Activated CD8-positive, alpha-beta memory T cell treated with anti-CD3 and anti-CD28 coated beads for 1 hour (primary cell): ENCODE measurements at places on chromosomes 12 and 14.

- no peak for DNase-seq
These were observed 473.5 kb downstream of the ETNK1 start for GRCh38 chr12:23098517-23098916.

DNA sequence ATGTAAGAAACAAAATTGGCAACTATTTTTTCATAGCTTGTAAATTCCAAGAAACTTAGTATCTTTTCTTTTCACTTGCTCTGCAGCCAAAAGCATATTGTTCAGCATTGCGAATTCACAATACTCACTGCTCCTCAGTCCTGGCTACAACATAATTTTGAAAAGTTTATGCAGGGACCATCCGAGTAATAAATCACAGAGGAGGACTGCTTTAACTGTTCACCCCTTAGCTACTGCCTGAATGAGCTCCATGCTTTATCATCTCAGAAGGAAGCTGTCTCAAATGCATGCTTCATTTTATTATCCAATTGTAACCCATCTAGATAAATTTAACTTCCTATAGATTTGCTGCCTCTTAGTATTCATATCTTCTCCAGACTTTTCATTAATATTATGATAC, 827.8 kb downstream of the DIO2 start:
- DNase-seq, result no peak

GRCh38 chr14:57346741-57347140, 43.6 kb upstream of the NAA30 start:
- DNase-seq, result no peak

DNA sequence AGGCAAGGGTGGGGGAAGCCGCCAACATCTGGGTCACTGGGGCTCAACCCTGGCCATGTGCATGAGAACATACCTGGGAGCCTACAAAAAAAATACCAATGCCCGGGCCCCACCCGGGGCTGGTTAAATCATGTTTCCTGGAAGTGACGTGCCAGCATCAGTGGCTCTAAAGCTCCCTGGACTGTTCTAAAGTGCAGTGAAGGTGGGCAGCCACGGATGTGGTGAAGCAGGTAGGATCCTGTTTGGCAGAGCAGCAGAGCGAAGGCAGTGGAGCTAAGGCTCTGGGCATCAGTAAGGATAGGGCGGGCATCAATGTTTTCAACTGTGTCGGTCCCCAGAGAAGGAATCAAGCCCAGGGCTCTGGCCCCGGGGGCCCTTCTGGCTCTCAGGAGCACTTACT, 525 bp upstream of the GPR68 start:
- DNase-seq, result peak; percentile 39

- no peak for DNase-seq
These were observed 60.5 kb downstream of the DDX51 start for GRCh38 chr12:132083614-132083940.

DNA sequence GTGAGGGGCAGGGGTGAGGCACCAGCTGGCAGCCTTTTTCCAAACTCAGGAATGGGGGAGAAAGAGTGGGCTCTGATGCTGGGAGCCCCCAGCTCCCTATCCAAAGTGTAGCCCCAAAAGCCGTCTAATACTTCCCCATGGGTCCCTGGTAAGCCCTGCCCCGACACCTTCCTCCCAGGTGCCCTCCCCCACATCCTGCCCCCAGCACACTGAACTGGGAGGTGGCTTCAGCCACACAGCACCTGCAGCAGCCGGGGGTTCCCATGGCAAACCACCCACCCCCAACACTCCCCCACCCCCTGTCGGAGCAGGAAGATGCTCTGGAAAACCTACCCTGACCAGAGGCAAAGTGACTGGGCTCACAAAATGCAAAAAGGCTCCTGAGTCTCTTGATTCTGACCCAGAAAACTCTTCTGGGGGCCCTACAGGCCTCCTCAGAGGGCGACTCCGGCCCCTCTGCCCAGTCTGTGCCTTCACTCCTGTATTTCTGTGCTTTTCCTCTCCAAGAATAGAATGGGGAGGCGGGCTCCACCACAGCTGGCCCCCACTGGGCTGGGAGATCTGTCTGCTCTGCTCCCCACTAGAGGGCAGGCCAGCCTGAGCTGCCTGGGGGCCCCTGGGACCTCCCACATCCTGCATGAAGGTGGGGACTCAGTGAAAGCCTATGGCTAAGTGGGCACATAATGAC, 81.6 kb downstream of the ITPK1 start:
- DNase-seq, result no peak
